Cortex of kidney (tissue), 1 donor: ENCODE measurements at places on chromosomes 2 and 18.

DNA sequence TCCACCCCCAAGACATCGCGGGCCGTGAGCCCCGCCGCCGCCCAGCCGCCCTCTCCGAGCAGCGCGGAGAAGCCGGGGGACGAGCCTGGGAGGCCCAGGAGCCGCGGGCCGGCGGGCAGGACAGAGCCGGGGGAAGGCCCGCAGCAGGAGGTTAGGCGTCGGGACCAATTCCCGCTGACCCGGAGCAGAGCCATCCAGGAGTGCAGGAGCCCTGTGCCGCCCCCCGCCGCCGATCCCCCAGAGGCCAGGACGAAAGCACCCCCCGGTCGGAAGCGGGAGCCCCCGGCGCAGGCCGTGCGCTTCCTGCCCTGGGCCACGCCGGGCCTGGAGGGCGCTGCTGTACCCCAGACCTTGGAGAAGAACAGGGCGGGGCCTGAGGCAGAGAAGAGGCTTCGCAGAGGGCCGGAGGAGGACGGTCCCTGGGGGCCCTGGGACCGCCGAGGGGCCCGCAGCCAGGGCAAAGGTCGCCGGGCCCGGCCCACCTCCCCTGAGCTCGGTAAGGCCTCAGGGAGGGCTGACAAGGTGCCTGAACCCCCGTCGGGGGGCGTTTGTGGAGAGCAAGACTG, 14.2 kb downstream of the SPEG start:
- no peak for DNase-seq

DNA sequence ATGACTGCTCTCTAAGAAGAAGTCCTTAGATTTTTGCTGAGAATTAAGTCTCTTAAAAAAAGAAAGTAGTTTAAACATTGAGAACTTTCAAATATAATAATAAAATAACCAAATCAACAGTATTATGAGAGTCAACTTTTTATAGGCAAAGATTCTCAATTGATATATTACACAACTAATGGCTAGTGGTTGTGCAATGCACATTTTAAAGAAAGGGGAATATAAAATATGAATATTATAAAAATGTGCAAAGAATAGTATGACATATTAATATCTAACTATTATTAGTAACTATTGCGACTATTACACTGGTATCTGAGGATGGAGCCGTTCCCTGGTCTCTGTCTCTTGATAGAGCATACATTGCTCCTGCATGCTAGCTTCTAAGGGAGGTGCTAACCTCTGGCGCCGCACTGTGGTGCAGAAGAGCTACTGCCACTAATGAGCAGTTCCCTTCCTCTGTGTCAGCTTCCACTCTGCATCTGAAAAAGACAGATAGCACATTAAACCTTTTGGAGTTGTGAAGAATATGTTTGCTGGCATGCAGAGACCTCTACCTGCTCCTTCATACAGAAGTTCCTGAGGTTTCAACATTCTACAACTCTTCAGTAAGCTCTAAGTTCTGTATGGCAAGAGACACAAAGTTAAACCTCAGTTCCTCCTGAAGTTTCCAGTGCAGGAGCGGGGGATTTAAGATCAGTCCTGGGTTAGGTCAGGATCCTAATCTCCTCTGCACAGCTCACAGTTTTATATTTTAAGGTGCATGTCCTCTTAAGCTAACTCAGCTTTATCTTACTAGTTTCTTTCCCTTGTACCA, 3.5 kb upstream of the SLC9A2 start:
- no peak for DNase-seq

DNA sequence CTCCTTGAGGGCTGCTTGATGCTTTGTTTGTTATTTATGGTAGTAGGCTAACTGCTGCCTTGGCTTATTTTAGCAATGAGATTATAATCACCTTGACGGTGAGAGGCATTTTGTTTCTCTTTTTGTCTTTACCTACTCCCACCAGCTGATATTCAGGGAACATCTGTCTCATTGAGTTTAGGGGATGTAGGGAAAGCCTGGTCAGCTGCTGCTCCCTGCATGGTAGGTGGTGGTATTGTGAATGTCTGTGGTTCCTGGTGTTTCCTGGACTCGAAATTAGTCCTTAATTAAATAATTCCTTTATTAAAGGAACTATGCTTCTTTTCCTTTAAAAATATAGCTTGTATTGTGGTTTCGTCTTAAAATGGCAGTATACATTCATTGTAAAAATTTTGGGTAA, 77.8 kb downstream of the ADAM23 start:
- no peak for DNase-seq

GRCh38 chr2:22247466-22247865, 1123.7 kb downstream of the TDRD15 start:
- no peak for DNase-seq

DNA sequence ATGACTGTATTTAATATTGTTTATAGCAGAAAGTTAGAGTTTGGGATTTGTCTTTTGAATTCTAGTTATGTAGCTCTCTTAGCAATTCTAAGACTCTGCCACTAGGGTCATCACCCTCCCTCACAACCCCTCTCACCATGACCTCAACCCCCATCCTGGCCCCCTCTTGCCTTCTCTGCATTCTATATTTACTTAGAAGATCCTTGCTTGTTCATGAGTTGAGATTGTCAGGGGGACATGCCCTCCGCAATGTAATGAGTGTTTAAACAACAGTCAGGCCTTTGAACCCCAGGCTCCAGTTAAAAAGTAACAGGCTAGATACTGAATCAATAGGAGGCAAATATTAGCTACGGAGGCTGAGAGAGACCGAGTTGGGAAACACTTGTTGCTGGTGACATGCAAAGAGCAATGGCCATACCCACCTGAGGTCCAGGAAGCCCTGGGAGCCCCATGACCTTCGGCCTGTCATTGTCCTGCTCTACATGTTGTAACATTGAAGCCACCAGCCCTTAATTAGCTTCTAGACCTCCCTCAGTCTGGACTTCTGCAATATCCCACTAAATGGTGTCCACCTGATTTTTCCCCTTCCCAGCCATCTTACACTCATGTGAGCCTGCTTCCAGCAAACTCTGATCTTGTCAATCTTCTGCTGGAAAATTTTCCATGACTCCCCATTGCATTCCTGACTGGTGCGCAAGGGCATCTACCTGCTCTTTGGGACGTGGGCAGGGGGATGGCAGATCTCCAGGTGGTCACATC, 221.1 kb downstream of the ALPK2 start:
- no peak for DNase-seq

- no peak for DNase-seq
Observed at GRCh38 chr2:207286106-207286505, 120.4 kb upstream of the KLF7 start.

GRCh38 chr2:127277028-127277427, 16.9 kb downstream of the ERCC3 start:
- DNase-seq, result no peak

DNA sequence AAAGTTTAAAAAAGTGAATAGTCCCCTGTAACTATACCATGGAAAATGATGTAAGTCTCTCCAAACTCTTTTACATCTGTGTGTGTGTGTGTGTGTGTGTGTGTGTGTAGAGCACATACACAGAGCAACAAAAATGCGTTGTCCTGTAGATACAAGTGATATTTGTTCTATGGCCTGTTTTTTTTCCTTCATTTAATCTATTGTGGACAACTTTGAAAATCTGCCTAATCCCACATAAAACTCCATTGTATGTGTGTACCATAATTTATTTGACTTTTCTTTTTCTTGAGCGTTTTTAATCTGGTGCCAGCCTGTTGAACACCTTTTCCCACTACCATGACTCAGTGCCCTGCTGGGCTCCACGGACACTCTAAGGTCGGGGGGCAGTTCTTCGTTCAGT, 52.3 kb upstream of the ELOA2 start:
- DNase-seq, result no peak

DNA sequence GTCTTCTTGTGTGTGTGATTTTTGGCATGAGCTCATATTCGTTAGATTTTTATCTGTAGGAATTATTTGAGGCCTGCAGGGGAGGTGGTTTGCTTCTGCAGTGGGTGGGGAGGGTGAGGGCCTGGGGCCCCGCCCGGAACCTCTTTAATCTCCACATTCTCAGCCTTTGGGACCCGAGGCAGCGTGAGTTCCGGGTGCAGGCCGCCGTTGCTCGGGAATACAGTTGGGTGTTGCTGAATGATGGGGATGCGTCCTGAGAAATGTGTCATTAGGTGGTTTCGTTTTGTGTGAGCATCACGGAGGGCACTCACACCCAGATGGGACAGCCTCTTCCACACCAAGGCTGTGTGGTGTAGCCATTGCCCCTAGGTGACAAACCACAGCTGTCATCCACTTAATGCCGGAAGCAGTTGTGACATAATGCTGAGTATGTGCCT, 13.7 kb upstream of the GAL3ST2 start:
- no peak for DNase-seq
